ENCODE measurements at places on chromosomes 1 and 21.

DNA sequence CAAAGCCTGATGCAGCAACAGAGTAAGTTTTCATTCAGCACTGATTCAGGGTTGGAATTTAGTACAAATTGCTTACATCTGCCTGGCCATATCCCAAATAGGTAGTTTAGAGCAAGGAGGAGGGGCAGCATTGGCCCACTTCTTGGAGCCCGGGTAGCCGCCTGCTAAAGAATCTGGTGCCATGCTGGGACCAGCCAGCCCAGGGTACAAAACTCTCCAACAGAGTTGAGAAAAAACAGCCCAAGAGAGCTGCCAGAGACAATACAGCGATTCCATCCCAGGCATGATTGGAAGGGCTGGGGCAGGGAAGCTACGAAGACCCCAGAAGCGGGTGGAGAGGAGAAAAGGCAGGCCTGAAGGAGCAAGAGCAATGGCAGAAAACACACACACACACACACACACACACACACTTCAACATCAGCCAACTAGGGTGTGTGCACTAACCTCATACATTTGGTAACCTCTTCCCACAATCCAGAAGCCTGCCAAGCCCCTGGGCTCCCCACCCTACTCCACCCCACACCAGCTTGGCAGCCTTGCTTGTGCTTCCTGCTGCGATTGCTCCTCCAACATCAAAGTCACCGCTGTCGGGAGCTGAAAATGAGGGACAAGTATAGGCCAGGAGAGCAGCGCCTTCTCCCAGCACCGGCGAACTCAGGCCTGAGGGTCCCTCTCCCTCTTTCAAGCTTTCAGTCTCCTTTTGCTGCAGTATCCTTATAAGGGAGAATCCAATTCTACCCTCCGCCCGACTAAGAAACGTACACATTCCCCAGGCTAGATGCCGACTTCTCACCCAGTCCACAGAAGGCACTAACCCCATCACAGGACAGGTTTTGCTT, 1.2 kb downstream of the PIK3C2B start:
- DNase-seq, result no peak

- no peak for DNase-seq
Observed at GRCh38 chr1:228837817-228838716, 102.8 kb downstream of the RHOU start.

DNA sequence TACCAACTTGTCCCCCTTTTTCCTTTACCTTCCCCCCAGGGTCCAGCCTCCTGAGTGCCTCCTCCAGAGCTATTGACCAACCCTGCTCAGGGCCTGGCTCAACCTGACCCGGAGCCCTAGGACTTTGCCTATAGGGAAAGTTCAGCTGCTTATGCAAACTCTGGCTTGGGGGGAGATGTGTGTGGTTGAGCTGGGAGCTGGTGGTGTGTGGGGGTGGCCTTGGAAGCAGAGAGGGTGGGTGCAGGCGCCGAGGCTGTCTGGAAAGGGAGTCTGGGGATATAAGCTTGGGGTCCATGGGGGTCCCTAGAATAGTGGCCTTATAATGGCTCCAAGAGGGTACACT, 14.1 kb downstream of the KCNQ4 start:
- DNase-seq, result no peak

DNA sequence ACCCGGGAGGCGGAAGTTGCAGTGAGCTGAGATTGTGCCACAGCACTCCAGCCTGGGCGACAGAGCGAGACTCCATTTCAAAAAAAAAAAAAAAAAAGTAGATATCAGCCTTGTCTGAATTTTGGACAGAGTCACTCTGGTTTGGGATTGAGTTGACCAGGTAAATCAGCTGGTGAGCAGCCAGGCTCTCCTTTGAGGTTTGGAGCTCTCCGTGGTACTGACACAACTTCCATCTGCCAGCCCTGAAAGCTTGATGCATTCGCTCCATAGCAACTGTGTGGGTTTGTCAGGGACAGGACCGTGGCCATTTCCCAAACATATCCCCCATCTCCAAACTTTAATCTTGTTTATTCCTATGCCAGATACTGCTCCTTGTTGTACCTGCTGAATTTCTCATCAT, 155.2 kb downstream of the DMRTA2 start:
- DNase-seq, result no peak

DNA sequence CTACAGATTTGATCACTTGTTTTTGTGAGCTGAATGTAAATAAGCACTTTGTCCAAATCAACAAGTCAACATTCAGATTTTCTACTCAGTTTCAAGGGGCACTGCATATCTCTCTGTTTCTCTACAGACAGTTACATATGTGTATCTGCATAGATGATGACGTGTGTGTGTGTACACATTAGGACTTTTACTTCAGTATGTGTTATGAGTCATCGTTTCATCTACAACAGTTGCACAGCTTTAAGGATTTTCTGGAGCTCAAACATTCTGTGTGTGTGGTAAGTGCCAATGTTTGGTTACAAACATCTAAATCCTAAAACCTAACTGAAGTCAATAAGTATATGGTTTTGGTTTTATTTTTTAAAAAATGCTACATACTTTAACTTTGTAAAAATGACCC, 494.5 kb upstream of the PBX1 start:
- no peak for DNase-seq

DNA sequence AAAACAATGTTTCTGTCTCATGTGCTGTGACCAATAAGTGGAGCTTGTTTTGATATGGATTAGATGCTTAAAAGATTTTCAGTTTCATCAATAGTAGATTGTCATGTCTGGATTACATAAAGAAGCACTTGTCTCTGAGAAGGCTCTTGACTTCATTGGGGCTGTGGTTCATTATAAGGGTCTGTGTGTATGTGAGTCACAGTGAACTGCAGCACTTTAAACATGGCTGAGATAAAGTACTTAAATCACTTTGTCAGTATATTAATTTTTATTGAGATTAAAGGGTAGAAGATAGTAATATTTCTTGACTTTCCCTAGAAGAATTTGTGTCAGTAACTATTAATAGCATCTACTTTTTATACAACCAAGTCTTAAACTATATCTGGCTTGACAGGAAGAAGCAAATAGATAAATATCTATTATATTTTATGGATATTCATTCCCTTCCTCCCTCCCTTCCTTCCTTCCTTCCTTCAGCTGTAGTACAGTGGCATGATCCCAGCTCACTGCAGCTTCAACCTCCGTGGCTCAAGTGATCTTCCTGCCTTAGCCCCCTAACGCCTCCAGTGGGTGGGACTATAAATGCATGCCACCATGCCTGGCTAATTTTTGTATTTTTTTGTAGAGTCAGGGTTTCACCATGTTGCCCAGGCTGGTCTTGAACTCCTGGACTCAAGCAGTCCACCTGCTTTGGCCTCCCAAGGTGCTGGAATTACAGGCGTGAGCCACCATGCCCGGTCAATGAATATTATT, 48.8 kb downstream of the ZFYVE9 start:
- DNase-seq, result no peak

DNA sequence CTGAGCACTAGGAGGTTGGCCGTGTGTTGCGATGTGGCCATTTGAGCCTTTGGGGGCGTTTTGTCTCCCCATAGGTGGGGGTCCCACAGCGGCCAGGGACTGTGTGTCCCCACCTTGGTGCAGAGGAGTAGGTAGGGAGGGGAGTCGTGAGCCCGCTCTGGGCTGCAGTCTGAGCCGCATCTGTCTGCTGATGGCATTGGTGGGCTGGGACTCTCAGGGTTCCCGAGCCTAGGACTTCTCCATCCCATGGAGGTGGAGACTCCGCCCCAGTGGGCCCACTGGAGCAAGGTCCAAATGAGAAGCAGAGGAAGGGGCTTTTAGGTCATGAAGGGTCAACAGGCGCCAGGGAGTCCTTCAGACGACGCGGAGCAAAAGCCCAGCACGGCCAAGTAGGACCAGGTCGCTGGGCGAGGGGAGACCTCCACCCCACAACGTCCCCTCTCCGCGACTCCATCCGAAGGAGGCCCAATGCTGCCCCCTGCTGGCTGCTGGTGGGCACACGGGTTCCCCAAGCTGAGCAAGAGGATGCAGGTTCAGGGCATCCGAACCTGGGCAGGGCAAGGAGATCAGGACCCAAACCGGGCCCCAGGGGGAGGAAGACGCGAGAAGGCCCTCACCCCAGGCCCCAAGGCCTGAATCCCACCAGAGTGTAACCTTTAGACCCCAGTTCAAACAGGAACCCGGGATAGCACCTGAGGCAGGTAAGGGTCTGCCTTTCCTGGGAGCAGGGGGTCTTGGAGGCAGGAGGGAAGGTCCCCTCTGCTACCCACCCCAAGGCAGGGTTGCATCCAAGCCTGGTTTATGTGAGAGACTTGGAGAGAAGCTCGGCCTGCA, 14.9 kb downstream of the TTC34 start:
- DNase-seq, result no peak

GRCh38 chr1:31135973-31136600, 70.6 kb upstream of the PUM1 start:
- no peak for DNase-seq

GRCh38 chr1:198496216-198497143, 44.0 kb downstream of the ATP6V1G3 start:
- DNase-seq, result no peak

GRCh38 chr1:9382643-9383491, 90.2 kb downstream of the SPSB1 start:
- DNase-seq, result no peak

GRCh38 chr1:75430526-75430925, 180.4 kb downstream of the SLC44A5 start:
- DNase-seq, result no peak

DNA sequence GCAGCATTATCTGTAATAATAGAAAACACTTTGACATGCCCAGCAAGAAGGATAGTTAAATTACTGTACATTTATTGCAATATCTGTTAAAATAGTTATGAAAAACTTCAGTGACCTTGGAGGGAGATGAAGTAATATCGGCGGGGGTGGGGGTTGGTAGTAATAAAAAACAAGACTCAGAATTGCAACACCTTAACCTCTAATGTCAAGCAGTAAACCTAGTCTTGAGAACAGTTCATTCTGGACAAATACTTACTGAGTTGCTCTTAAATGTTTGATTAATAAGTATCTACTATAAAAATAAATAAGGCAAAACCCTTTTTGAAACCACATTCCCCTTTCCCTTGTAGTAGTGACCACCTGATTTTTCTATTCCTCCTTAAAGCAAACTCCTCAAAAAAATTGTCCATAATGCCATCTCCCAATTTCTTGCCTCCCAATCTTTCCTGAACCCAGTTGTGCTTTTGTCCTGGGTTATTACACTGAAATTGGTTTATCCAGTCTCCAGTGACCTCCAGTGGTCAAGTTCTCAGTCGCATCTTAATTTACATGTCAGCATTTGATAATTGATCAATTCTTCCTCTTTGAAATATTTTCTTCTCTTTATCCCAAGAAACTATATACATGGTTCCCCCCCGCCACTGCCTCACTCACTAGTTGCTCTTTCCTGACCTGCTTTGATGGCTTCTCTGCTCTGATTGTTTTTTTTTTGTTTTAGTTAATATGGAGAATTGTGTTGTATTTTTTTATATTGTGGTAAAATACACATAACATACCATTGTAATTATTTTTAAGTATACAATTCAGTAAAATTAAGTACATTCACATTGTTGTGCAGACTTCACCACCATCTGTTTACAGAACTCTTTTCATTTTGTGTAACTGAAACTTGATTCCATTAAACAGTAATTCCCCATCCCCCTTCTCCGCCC, 36.8 kb downstream of the RAP1A start:
- DNase-seq, result no peak

- DNase-seq, result no peak
Observed at GRCh38 chr1:98988904-98989555, 15.6 kb downstream of the PLPPR5 start.

DNA sequence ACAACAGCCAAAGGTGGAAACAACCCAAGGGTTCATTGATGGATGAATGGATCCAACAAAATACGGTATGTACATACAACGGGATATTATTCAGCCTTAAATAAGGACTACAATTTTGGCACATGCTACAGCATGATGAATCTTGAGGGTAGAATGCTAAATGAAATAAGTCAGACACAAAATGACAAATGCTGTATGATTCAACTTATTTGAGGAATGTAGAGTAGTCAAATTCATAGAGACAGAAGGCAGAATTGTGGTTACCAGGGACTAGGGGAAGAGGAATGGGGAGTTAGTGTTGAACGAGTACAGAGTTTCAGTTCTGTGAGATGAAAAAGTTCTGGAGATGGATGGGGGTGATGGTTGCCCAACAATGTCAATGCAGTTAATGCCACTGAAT, 118.0 kb upstream of the PAXBP1 start:
- DNase-seq, result no peak

DNA sequence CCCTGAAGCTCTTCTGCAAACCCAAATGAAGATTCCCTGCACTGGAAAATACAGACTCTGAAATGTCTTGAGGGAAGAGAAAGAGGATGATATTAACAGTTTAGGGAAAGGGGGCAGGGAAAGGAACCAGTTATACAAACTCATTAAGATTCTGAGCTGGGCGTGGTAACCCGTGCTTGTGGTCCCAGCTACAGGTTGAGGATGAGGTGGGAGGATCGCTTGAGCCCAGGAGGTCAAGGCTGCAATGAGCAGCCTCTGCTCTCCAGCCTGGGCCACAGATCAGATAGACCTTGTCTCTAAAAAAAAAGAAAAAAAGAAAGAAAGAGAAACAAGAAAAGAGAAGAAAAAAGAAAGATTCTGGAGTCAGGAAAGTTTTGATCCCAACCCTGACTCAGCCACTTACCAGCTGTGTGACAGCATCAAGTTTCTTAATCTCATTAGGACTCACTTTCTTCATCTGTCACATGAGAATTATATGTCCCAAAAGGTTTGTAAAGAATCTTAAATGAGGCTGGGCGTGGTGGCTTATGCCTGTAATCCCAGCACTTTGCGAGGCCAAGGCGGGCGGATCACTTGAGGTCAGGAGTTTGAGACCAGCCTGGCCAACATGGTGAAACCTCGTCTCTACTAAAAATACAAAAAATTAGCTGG, 53.9 kb downstream of the OPTC start:
- no peak for DNase-seq

- DNase-seq, result no peak
Observed at GRCh38 chr1:66576645-66577044, 42.7 kb downstream of the SGIP1 start.

DNA sequence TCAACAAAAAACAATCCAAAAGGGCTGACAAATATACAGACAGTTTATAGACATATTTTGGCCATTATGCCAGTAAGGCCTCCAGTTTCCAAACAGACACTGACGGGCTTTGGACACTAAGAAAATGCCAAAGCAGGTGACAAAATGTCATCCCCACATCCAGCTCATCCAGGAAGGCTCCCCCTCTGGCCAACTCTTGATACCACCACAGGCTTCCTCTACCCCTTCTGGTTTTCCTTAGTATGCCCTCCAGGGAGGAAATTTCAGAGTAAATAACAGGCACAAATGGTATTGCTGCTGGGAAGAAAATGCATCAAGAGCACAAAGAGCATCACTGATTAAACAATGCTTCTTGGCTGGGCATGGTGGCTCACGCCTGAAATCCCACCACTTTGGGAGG, 225.3 kb downstream of the VAV3 start:
- no peak for DNase-seq

DNA sequence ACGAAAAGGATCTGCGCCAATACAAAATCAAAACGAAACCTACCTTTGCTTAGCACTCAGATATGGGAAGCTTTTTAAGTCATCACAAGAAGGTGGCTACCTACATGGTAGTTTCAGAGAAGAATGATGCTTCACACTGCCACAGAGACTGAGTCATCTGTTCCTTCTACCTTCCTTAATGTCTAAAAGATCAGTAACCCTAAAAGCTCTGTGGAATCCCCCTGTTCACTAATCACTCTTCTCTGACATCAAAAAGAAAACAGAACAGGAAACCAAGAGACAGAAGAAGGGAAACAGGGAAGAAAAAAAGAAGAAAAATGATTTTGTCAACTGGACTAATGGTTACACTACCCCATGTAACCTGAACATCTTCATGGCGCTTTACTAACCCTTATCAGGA, 177.2 kb downstream of the SMYD3 start:
- no peak for DNase-seq

GRCh38 chr1:41743366-41743765, 175.4 kb downstream of the HIVEP3 start:
- DNase-seq, result no peak

All from NCI-H187 treated with DMSO at 0.1 percent for 48 hours (cell line).